ENCODE measurements at places on chromosomes 3 and 15.

DNA sequence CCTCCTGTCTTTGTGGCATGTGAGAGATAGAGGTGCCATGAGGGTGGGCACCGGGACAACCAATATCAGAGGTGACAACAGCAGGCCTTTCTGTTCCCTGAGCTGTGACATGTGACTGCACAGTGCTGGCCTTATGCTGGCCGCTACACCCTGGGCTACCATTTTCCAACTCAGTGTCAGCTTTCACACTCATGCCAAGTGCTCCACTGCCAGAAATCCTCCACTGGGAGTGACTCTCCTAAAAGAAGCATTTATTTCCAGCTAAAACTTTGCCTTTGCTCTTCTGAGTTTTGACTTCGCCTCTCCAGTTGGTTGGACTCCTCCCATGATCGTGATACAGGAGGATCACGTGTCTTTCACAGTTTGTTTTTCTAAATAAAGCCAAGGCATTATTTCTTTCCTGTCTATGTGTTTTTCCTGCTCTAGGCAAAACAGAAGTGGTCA is 31.4 kb downstream of the CA12 start:
- DNase-seq: no peak

DNA sequence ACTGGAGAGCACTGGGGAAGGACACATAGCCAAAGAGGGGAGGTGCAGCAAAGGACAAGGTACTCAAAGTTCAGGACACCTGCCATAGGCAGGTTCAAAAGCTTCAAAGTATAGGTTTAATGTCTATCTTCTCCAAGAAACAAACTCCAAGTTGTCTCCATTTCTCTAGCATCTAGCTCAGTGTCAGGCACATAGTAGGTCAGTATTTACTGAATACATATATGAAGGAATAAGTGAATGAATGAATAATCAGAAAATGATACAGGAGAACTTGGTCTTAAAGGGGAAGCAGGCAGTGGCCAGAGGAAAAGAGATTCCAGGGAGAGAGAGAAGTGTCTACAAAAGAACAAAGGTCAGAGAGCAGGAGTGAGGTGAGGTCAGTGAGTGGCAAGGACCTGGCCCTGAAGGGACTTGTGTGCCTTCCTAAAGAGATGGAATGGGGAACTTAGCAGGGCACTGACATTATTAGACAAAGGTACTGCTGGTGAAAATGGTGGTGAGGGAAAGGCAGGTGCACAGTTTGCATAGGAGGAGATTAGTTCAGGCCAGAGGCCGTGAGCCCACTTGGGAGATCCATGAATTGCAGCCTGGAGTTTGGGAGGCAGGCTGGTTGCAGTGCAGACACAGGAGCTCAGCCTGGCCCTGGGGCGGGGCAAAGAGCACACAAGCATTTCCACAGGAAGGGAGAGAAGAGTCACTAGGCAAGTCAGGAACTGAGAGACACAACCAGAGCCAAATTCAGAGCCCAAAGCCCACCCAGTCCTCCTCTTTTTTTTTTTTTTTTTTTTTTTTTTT is 21.4 kb downstream of the TBC1D2B start:
- DNase-seq: peak; percentile 76

GRCh38 chr3:147298511-147298982 is 107.8 kb downstream of the ZIC4 start:
- no peak for DNase-seq

- no peak for DNase-seq
Measured at GRCh38 chr15:82646250-82647044, 716 bp downstream of the CPEB1 start.
